ENCODE measurements at places on chromosomes 13 and 19.

DNA sequence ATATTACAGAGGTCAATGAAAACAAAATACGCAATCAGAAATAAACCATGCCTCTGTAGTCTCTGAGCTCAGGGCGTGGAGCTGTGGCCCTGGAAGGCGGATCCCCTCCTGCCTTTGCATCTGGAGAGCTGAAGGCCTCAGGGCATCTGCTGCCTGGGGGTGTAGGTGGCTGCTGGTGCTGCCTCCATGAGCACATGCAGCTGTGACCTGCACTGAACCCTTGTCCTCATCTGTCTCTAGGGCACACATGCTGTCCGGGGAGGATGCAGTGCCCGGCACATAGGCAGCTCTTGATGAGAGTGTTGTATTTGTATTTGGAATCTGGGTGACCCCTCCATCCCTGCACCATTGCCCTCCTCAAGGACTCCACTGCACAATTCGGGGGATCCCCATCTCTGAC, 185.7 kb downstream of the TEX29 start:
- no peak for DNase-seq

GRCh38 chr13:98273067-98273823, 96.2 kb upstream of the RNF113B start:
- DNase-seq, result no peak

- no peak for DNase-seq
Observed at GRCh38 chr13:99066219-99066618, 88.4 kb upstream of the DOCK9 start.

DNA sequence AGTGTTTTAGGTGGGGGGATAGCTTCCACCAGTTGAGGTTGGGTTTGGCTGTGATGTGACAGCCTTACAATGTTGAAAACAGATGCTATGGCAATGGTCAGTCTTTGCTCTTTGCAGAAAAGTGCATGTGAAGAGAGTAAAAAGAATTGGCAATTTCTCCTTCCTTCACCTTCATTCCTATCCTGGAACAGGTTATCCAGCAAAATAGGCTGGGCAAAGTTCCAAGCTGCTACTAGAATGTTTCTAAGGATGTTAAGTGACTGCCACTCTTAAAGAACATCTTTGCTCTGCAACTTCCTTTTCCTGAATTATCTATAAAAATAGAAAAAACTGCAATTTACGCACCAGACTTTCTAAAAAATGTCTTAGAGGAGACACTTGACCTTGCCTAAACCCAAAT, 50.1 kb upstream of the MYCBP2 start:
- peak; percentile 6 for DNase-seq

GRCh38 chr19:51096473-51097165, 11.6 kb downstream of the CTU1 start:
- no peak for DNase-seq

GRCh38 chr13:57264965-57265364, 98.0 kb downstream of the PRR20E start:
- no peak for DNase-seq

- no peak for DNase-seq
Observed at GRCh38 chr19:29326351-29326750, 113.4 kb upstream of the UQCRFS1 start.

DNA sequence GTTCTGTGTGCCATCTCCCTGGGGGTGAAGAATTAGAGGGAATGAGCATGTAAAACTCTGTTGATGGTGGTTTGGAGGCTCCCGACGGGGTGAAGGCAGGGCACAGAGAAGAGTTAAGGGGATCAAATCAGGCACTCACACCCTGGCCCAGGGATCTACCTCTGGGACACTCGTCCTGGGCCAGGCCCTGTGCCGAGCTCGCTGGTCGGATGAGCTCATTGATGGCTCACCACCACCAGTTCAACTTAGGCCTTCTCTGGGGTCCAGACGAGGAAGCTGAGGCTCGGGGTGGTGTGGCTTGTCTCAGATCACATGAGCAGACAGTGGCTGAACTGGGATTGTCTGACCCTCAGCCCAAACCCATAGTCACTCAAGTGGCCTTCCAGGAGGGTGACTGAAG, 1.6 kb downstream of the NACC1 start:
- no peak for DNase-seq

DNA sequence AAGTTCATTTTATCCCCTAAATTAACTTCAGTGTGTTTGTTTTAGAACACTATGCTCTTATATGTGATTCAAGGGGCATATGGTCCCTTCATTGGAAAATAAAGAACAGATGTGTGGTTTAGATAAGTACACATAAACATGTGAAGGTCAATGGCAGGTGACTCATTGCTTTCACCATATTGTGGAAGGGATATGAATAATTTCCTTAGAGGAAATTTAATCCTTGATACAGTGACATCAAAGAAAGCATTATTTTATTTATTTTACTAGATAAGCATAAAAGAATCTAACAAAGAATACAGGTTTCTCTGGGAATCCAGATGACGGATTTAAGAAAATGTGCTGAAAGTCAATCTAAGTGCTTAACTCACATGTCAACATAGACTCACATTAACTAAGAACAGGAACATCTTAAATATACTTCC, 373.5 kb downstream of the KCTD12 start:
- peak; percentile 76 for DNase-seq

- DNase-seq, result no peak
Observed at GRCh38 chr13:43191546-43191945, 168.2 kb downstream of the DNAJC15 start.

- DNase-seq, result peak; percentile 41
Observed at GRCh38 chr19:7904074-7905020, 670 bp downstream of the MAP2K7 start.

DNA sequence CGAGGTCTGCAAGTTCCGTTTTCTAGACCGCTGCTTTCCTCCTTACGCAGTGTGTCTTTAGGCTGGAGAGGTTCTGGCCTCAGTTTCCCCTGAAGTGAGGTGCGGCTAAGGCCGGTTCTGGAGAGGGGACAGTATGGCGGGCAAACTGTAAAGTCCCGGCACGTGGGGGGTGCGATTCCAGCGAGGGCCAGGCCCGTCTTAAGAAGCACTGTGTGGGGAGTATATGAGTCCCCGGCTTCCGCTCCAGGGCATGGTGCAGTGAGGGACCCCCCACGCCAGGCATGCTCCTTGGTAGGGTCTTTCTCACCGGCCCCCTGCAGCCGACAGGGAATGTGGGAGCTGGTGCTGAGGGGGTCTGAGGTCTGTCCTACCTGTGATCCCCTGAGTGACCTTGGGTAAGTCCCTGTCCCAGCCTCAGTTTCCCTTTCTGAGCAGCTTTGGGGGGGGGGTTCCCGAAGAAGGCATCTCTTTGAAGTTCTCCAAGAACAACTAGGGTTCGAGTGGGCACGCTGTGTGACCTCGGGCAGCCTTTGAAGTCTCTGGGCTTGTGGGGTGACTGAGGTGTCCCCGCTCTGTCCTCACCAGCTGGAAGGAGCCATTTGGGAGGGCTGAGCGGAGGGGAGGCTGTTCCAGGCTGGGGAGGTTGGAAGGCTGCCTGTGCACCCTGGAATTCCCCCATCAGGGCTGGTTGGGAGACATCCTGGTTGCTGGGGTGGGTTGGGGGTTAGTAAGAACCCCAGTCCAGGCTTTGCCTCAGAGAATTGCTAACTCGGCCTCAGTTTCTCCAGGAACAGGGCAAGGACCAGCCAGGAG, 1.5 kb downstream of the NFIC start:
- no peak for DNase-seq

GRCh38 chr13:39816936-39817335, 161.5 kb downstream of the COG6 start:
- DNase-seq, result no peak

DNA sequence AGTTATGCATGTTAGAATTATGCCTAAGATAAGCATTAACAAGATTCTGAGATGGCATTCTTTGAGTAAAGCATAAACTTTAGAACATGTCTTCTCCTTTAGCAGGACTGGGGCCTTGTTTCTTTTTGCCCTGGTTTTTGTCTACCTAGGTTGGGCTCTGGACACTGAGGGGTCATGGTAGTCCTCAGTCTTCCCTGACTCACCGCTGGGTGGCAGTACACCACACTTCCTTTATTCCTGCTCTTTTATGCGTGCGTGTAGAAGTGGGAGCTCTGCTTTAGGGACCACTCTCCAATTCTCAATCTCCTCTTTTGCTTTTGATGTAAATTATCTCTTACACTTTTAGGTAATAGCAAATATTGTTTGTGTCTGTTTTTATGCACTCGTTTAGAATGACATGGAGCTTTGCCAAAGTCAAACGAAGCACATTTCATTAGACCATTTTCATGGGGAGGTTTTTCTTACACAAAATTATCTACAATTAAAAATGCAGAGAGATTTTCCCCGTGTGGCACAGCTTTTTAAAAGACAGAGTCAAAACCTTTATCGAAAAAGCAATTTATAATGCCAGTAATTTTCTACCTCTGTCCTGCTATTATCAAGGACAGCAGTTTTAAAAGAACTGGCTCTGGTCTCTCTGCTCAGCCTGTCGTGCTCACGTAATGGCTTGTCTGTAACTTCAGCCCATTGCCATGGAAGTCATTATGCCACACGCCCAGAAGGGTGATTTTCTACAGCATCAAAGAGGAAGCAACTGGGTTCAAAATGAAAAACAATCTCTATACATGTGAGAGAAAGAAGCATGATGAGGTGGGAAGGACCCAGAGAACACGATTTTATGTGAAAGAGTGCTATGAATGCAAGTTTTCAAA, 413.9 kb downstream of the COG6 start:
- peak; percentile 75 for DNase-seq

GRCh38 chr13:28161370-28161769, 23.0 kb downstream of the PAN3 start:
- DNase-seq, result no peak

DNA sequence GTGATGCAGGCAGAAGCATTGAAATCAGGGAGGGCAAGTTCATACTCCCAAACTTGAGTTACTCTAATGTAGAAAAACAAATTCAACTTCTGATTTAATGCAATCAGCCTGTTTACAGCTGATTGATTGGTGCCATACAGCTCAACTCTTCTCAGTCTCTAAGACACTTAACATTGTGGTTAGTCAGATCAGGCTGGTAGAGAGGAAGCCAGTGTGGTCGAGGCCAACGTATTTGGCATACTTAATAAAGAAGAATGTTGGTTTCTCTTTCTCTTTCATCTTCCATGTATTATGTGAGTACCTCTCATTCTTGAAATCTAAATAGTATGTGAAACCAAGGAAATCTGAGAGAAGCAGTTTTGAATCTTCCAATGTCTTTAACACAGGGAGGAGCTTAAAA, 255.0 kb upstream of the SLITRK1 start:
- peak; percentile 93 for DNase-seq

- DNase-seq, result no peak
Observed at GRCh38 chr19:18590273-18591272, 2.0 kb downstream of the REX1BD start.

GRCh38 chr13:114077099-114077932, 55.1 kb downstream of the RASA3 start:
- DNase-seq, result no peak

GRCh38 chr13:53112522-53112921, 83.9 kb downstream of the OLFM4 start:
- DNase-seq, result no peak

GRCh38 chr13:48876289-48876688, 99.4 kb upstream of the FNDC3A start:
- DNase-seq, result no peak

Measured in hematopoietic multipotent progenitor cell (in vitro differentiated cells).